CD4-positive, alpha-beta T cell (primary cell): ENCODE measurements at places on chromosomes 7 and 10. TPM values are rescaled to one million over a fixed set of nuclear protein-coding genes. Genes with fewer than 3 reads are reported as not detected.

- no peak overlapping the region for H3K4me3 ChIP-seq
- no peaks in the 10 kb centered on the region for H3K36me3 ChIP-seq
- H3K27ac ChIP-seq, result no peak overlapping the region
- peaks cover 2% of the 10 kb centered on the region for H3K27me3 ChIP-seq
- no peak for DNase-seq
Observed at GRCh38 chr7:108028111-108028510, 25.1 kb upstream of the LAMB1 start.

- peaks cover 27% of the 10 kb centered on the region for H3K27me3 ChIP-seq
- no peak overlapping the region for H3K4me3 ChIP-seq
- no peak overlapping the region for H3K27ac ChIP-seq
- DNase-seq, result no peak
- H3K4me1 ChIP-seq, result no peaks in the 10 kb centered on the region
Observed at GRCh38 chr10:122113161-122113944, 124.4 kb downstream of the TACC2 start.

DNA sequence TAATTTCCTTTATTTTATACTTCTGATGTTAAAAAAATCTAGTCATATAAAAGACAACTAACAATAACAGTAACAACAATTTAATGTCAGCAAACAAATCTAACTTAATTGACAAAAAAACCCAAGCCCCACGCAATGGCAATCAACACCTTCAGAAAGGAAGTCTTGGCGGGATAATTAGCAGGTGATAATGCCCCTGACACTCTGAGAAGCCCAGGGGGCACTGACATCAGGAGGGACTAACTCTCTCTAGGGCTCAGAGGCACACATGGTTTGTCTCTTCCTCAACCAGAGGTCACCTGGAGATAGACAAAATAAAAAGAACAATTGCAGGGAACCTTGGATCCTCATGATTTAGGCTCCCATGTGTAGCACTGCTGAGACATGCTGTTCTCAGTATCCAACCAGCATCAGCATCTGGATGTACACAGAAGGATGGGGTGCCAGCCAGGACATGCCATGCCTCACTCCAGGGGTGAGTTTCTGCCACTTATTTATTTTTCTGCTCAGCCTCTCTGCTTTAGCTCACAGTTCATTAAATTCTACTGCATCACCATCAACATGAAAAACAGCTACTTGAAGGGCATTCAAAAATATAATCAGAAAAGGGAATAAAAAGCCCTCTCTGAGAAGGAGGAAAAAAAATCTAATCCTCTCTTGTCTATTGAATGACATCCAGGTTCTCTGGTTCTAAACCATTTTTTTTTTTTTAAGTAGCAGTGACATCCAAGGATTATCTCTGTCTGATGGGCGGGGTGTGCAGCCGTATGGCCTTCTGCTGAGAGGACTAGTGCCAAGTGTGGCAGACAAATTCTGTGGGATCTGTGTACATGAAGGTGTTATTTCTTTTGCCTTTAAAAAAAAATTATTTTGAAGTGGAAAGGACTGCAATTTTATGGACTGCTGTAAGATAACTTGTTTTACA is 96.3 kb downstream of the ATXN7L1 start:
- DNase-seq, result no peak
- no peaks in the 10 kb centered on the region for H3K36me3 ChIP-seq
- H3K27me3 ChIP-seq, result no peaks in the 10 kb centered on the region
- H3K27ac ChIP-seq, result no peak overlapping the region

- DNase-seq, result no peak
- H3K4me3 ChIP-seq, result no peak overlapping the region
Observed at GRCh38 chr7:101826081-101826835, 8.8 kb downstream of the CUX1 start.

DNA sequence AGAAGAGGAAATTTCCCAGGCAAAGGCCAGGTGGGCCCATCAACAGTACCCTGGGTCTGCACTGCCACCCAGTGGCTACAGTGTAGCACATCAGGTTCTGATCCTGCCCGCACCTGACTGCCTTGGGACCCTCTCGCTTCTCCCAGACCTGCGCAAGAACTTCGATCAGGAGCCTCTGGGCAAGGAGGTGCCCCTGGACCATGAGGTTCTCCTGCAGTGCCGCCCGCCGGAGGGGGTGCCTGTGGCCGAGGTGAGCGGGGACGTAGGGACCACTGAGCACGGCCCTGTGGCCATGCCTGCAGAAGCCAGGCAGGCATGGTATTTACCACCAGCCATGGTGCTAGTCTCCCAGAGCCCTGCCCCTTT is 33.9 kb upstream of the SLC29A3 start:
- no peaks in the 10 kb centered on the region for H3K27me3 ChIP-seq
- H3K4me3 ChIP-seq, result no peak overlapping the region
- no peaks in the 10 kb centered on the region for H3K4me1 ChIP-seq
- peak; percentile 16 for DNase-seq
- no peaks in the 10 kb centered on the region for H3K36me3 ChIP-seq

DNA sequence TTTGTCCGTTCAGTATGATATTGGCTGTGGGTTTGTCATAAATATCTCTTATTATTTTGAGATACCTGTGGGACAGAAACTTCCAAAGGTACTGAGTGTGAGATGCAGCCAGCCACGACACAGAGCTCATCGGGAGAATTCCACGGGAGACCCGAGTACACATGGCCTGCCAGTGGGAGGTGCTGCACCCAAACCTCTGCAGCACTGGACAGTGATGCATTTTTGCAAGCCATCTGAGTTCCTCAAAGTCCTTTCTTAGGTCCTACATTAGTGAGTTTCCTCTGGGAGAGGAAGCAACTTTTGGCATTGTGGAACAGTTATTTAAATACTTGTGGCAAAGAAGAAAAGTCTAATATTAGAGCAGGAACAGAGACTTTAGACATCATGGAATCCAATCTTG is 77.5 kb downstream of the ARID5B start:
- H3K4me3 ChIP-seq, result no peak overlapping the region
- DNase-seq, result no peak
- H3K27ac ChIP-seq, result no peak overlapping the region
- H3K36me3 ChIP-seq, result peaks cover 13% of the 10 kb centered on the region
- H3K4me1 ChIP-seq, result no peaks in the 10 kb centered on the region

DNA sequence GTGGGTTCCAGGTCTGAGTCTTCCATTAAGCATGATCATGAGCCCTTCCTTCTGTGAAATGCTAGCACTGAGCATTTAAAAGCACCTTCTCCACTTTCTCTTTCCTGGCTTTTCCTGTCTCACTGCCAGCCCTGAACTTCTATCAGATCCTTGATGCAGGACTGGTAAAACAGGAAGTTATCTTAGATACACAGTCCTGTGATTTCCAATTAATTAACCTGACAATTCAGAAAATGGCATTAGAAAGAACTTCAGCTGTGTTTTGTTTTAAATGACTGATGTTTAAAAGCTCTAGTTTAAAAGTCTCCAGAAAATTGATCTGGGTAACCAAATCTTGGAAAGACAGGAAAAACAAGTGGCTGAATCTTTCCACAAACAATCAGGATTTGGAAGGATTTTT is 79.0 kb upstream of the MACROH2A2 start:
- no peak overlapping the region for H3K27ac ChIP-seq
- H3K4me1 ChIP-seq, result peaks cover 3% of the 10 kb centered on the region
- H3K4me3 ChIP-seq, result no peak overlapping the region
- DNase-seq, result no peak
- H3K36me3 ChIP-seq, result no peaks in the 10 kb centered on the region

- H3K27ac ChIP-seq, result no peak overlapping the region
- no peaks in the 10 kb centered on the region for H3K4me1 ChIP-seq
Observed at GRCh38 chr10:101155896-101156295, 24.8 kb downstream of the TLX1 start.

- H3K4me3 ChIP-seq, result peak overlapping the region; percentile 46
- H3K27me3 ChIP-seq, result no peaks in the 10 kb centered on the region
- peaks cover 17% of the 10 kb centered on the region for H3K4me1 ChIP-seq
- DNase-seq, result no peak
- no peak overlapping the region for H3K27ac ChIP-seq
Observed at GRCh38 chr7:134431815-134432214, 27.1 kb downstream of the AKR1B1 start.

GRCh38 chr10:86345859-86346798 is 20.5 kb downstream of the GRID1 start:
- H3K4me3 ChIP-seq, result no peak overlapping the region
- no peak for DNase-seq
- H3K36me3 ChIP-seq, result no peaks in the 10 kb centered on the region
- H3K27me3 ChIP-seq, result no peaks in the 10 kb centered on the region

STARD3NL gene
- 14.4 TPM for total RNA-seq

SPDYE9 gene
- total RNA-seq, result not detected
